Activated T-cell treated with anti-CD3 and anti-CD28 coated beads, Interleukin-2, amount 50 U/mL, for 72 hours (primary cell): ENCODE measurements at places on chromosomes 6 and 20. TPM values are rescaled to one million over a fixed set of nuclear protein-coding genes. Genes with fewer than 3 reads are reported as not detected.

The C6orf15 gene
- total RNA-seq, result not detected

The TRIM15 gene
- 0.95 TPM for total RNA-seq

The PTGIS gene
- total RNA-seq, result 1.8 TPM

The CALHM4 gene
- total RNA-seq, result not detected

The HCRTR2 gene
- total RNA-seq, result not detected

The PRKN gene
- 2.5 TPM for total RNA-seq

The LTB gene
- 43.4 TPM for total RNA-seq

The CEBPB gene
- 134 TPM for total RNA-seq

The ABT1 gene
- 21.8 TPM for total RNA-seq

GRCh38 chr6:37822851-37823682, 3.5 kb downstream of the ZFAND3 start:
- DNase-seq, result peak; percentile 52

GRCh38 chr6:15088904-15089568, 156.8 kb upstream of the JARID2 start:
- DNase-seq, result no peak

- DNase-seq, result no peak
Measured at GRCh38 chr20:34843421-34843820, 18.0 kb upstream of the NCOA6 start.

DNA sequence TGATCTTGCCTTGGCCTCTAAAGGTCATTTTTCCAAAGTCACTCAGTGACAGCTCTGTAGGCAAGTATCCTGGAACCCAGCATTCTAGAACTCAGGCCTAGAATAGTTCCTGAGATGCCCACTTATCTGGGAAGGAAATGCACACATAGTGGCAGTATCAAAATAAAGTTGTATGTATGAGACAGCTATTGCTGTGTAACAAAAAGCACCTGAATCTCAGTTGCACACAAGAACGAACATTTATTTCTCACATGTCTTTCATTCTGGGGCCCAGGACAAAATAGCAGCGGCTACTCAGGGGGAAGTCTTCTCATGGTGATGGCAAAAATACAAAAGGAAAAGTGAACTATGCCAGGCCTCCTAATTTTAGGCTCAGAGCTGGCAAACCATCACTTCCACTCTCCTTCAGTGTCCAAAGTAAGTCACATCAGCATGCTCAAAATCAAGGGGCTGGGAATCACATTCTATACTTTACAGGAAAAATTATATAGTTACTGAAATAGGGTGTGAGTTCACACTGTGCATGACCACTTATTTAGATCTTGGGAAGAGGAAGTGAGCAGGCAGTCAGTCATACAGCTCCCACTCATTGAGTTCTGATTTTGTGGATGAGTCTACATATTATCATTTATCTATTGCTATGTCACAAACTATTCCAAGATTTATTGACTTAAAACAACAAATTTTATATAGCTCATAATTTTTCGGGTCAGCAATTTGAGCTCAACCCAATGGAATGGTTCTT, 133.7 kb upstream of the RIN2 start:
- no peak for DNase-seq

GRCh38 chr6:89360415-89360999, 8.0 kb upstream of the UBE2J1 start:
- DNase-seq, result no peak

GRCh38 chr6:9657994-9658393, 756.9 kb downstream of the TFAP2A start:
- no peak for DNase-seq

DNA sequence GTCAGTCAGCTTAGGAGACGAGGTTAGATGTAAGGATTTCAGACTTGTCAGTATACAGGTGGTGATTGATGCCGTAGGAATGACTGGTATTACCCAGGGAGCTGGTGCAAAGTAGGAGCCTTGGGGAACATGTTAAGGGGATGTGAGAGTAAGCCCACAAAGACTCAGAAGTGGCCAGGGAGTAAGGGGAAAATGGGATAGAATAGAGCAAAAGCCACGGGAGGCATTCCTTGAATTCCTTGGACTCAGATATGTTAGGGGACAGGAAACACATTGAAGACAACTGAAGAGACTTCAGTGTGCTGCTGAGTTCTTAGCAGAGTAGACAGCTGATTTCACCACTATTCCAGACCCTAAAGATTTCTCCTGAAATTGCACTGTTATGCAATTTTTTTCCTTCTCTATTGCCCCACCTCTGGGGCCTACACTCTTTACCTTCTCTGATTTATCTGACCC, 1.2 kb upstream of the ACAT2 start:
- no peak for DNase-seq

DNA sequence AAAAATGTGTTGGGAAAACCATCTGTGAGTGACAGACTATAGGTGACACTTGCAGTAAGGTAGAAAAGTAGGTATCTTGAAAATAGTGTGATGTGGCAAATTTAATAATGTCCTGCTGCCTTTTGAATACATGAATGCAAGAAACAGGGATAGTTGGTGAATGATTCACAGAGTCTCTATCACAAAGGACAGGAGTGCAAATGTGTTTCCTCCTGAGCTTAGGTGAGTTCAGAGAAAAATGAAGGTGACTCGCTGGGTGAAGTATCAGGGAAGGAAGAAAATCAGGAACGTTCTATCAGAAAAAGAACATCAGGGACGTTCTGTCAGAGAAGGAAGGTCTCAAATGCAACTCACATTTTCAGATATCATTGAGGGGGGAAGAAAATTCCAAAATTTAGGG, 557.8 kb upstream of the SLC35B3 start:
- no peak for DNase-seq
